SK-N-DZ (cell line): ENCODE measurements at places on chromosomes 13 and 19.

GRCh38 chr19:2469102-2469914 is 6.6 kb upstream of the GADD45B start:
- DNase-seq, result no peak

GRCh38 chr13:27822873-27823311 is 30.6 kb downstream of the GSX1 start:
- DNase-seq, result no peak

DNA sequence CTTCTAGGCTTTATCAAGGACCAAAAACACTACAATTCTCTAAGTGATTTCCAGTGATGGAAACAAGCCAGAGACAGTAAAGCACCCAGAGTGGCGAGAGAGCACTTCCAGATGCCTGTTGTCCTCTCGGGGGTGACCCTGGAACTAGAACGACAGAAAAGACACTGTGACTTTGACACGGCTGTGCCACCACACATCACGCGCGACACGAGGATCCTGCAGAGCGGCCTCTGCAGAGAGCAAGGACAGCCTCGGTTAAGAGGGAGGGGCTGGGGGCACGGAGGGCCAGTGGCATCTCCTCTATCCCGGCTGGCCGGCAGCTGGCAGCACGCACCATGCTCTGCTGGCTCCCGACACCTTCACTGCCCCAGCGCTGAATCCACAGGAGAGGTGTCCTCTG is 42.3 kb downstream of the SUGP2 start:
- no peak for DNase-seq

DNA sequence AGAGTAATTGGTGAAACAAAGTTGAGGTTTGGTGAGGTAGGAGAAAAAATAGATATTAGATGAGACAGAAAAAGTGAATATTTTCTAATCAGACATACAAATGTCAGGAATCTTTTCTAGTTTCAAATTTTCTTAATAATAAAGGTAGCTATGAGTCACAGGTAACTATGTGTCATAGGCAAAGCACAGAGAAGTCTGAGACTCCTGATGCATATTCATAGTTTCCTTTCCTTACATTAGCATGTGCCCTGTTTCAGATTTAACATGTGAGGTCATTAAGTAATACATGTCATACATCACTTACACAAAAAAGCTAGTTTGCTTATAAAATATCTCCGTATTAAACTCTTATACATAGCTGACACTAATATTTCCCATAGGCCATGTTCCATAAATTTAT is 1141.3 kb upstream of the PCDH20 start:
- DNase-seq, result no peak

DNA sequence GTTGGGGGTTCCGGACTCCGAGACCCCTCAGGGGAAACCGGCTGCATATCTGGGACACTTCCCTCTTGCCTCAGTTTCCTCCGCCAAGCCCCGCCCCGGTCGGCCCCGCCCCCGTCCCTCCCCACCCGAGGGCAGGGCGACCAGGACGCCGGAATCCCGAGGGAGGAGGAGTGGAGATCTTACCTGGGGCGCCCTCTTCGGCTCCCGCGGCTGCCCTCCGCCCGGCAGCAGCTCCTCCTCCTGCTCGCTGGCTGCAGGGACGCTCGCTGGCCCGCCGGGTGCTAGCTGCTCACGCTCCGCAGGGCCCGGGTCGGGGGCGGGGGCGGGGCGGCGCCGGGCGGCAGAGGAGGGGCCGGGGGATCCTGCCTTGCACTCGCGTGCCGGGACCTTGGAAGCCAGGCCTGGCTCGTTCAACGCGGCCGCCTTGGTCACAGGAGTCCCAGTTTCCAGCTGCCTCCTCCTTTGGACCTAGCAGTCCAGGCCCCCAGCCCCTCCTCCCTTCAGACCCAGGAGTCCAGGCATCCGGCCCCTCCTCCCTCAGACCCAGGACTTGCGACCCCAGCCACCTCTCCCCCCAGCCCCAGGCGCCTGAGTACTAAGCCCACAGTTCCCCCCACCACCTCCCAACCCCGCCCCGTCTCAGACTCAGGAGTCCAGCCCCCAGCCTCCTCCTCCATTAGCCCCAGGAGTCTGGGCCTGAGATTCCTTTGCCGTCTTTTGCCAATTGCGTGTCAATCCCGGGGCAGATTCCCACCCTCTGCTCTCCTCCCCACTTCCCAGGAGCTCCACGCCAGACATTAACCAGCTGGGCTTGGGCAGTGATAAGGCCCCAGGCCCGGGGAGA is at the start of gene NTF4:
NTF4 (minus strand) TSS at position 51 of the 844 bp plus-strand sequence. CDS start 2,821 bp downstream, outside the sequence.
- DNase-seq, result peak; percentile 30

GRCh38 chr13:101640788-101641400 is 188.4 kb downstream of the ITGBL1 start:
- DNase-seq, result no peak

DNA sequence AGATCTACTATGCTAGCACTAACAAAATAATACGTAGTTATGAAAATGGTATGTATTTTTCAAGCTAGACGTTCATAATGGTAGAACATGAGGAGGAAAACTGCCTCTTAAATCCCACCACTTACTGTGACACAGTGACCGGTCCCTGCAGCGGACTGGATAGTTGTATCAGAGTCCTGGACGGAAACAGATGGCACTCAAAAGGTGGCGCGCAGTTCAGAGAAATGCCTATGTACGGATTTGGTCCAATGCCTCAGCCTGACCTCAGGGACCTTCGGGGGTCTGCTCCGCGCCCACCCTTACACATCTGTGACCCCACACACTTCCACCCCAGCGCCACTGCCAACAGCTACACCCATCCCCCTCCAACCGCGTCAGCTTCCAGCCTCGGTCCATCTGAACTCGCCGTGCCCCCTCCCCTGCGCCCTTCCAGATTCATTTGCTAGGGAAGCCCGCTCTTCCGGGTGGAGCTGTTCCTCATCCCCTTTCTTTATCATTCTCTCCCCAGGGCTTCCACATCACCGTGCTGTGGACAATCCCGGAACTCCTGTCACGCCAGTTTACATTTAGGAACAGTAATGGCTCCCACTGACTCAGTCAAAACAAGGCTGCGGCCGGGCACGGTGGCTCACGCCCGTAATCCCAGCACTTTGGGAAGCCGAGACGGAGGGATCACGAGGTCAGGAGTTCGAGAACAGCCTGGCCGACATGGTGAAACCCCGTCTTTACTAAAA is 792 bp upstream of the LENG8 start:
- DNase-seq, result peak; percentile 29

- DNase-seq, result no peak
Observed at GRCh38 chr13:102709536-102709935, 14.7 kb upstream of the METTL21C start.

DNA sequence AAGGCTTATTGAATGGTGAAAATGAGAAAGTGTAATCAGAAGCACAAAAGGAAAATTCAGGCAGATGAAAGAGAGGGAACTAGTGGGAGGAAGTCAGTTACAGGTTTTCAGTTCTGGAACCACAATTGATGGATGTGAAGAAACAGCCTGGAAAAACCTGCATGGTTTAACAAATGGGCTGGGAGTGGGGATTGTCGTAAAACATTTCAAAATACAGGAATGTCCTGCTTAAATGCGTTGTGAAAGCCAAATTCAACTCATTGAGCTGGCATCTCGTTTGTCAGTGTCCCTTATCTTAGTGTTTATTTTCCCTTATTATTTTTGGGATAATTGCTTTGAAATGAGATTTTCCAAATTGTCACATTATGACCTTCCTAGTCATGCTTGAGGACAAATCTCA is 106.5 kb upstream of the RFC3 start:
- DNase-seq, result no peak

DNA sequence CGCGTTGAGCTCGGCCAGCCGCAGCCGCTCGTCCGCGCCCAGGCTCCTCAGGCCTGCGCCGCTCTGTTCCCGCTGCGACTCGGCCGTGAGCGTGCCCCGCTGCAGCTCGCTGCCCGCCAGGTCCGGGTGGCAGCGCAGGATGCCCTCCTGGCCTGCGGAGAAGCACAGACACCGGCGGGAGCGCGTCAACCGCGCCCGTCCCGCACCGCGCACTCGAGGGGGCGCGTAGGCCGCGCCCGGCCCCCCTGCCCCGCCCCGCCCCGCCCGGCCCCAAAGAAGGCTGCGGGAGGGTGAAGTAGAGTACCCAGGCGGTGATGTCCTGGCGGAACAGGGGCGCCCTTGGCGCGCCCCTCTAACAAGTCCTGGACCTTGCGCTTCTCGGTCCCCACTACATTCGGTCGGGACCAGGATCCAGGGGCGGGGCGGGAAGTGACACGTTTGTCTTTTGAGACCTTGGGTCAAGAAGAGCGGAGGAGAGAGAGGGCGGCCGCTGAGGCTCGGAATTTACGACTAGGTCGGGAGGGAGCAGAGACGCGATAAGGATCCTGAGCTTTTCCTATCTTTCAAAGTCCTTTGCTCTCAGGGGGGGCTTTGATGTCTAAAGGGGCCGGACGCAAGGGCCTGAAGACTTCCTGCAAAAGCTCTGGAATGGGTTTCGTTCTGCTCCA is 9.3 kb upstream of the CDX2 start:
- no peak for DNase-seq
